Activated CD8-positive, alpha-beta T cell treated with anti-CD3 and anti-CD28 coated beads for 36 hours (primary cell): ENCODE measurements at places on chromosomes 1 and 21. TPM values are rescaled to one million over a fixed set of nuclear protein-coding genes. Genes with fewer than 3 reads are reported as not detected.

GRCh38 chr1:44086692-44087474 is 31.7 kb upstream of the KLF17 start:
- H3K36me3 ChIP-seq: no peaks in the 10 kb centered on the region
- no peak overlapping the region for H3K27ac ChIP-seq
- DNase-seq: no peak
- no peaks in the 10 kb centered on the region for H3K4me1 ChIP-seq
- no peak overlapping the region for H3K4me3 ChIP-seq
- H3K27me3 ChIP-seq: peaks cover 28% of the 10 kb centered on the region

DNA sequence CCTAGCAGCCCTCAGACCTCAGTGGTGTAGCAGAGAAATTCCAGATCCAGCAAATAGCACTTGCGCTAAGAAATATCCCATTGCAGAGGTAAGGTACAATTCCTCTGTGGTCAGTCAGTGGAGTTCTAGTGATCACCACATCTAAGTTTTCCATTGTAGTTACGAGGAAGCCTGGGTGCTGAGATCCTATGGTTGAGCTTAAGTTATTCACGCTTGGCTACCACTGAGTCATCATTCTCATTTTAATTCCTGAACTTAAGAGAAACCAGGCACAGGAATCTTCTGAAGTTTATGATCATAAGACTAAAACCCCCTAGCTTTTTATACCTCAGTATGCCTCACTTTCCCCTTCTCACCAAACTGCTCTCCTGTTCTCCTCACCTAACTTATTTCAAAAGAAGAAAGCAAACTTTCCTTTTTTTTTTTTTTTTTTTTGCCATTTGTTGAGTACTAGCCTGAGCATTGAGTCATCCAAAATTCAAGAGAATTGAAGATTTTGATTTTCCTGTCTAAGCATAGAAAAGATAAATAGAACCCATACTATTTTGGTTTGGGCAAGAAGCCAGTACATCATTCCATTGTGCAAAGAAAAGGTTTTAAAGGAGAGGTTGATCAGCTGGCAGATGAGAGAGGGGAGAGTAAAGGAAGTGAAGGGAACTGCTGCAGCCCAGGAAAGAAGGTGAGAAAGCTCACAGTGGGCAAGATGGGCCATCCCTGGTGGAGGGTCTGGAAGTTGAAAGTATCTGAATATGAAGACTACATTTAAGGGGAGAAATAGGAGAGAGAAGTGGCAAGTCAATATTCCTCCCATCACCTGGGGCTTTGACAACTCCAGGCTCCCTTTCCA is 39.9 kb downstream of the SERBP1 start:
- no peaks in the 10 kb centered on the region for H3K4me1 ChIP-seq
- no peak overlapping the region for H3K4me3 ChIP-seq
- DNase-seq: no peak
- no peak overlapping the region for H3K27ac ChIP-seq

- H3K27me3 ChIP-seq: peaks cover 8% of the 10 kb centered on the region
- no peak overlapping the region for H3K4me3 ChIP-seq
- no peak overlapping the region for H3K27ac ChIP-seq
- no peaks in the 10 kb centered on the region for H3K36me3 ChIP-seq
- H3K4me1 ChIP-seq: no peaks in the 10 kb centered on the region
These were observed 56.0 kb upstream of the C1orf21 start for GRCh38 chr1:184330875-184331274.

DNA sequence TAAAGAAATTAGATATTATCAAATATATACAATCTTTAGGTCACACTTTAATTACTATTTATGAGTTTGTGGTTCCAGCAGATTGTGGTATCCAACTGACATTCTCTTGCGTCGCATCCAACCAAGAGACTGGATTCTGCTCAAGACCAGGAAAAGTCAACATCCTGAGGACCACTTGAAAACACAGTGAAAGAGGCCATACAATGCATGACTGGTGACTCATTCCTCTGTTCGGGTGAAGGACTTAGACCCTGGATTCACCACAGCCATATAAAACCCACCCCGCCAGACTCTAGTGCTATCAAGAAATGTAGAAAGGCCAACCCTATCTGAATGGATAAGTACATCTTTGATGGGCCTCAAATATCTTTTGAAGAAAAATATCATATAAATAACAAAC is 14.5 kb upstream of the CFHR4 start:
- DNase-seq: no peak
- H3K27me3 ChIP-seq: no peaks in the 10 kb centered on the region
- no peak overlapping the region for H3K4me3 ChIP-seq

GRCh38 chr1:47534436-47534835 is 96.6 kb downstream of the FOXD2 start:
- no peaks in the 10 kb centered on the region for H3K36me3 ChIP-seq
- H3K4me1 ChIP-seq: peaks cover 2% of the 10 kb centered on the region
- no peak overlapping the region for H3K27ac ChIP-seq
- no peak for DNase-seq

DNA sequence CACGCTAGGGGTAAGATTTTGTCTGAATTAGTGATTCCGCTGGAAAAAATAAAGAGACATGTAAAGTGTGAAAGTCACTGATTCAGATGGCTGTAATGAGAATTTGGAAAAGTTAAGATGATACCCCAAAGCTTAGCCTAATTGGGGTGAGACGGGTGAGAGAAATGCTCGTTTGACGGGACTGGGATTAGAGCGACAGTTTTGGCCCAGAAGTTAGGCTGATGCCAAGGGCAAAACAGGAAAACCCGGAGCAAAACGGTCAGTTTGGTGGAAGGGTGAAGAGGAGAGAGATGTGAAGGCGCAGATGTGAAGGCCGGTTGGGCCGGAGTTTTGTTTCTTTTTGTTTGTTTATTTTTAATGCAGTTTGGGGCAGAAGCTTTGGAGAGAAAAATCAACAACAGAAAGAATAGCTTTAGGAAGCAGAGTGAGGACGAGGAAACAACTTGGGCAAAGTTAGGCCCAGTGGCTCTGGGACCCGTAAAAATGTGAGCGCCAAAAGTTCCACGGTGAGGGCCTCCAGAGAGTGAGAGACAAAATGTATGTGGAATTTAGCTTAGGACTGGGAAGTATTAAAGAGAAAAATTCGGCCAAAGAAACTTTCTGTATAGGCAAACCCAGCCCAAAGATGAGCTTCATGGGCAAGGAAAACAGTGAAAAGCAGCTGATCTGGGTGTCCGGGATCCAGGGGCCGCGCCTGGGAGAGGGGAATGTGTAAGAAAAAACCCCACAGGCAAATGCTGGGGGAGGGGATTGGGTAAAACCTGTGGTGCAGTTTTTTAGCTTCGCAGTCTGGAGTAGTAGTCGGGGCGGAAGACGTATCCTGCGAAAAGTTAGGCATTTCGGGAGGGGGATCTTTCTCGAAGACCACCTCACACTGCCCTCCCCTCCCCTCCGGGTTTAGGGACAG is 1.2 kb downstream of the DMRTA2 start:
- H3K27ac ChIP-seq: peak overlapping the region; percentile 13
- peaks cover 78% of the 10 kb centered on the region for H3K27me3 ChIP-seq
- peaks cover 50% of the 10 kb centered on the region for H3K4me1 ChIP-seq

GRCh38 chr21:35724156-35724555 is 336.2 kb downstream of the SETD4 start:
- no peaks in the 10 kb centered on the region for H3K4me1 ChIP-seq
- no peak overlapping the region for H3K4me3 ChIP-seq
- DNase-seq: no peak
- H3K36me3 ChIP-seq: no peaks in the 10 kb centered on the region

DNA sequence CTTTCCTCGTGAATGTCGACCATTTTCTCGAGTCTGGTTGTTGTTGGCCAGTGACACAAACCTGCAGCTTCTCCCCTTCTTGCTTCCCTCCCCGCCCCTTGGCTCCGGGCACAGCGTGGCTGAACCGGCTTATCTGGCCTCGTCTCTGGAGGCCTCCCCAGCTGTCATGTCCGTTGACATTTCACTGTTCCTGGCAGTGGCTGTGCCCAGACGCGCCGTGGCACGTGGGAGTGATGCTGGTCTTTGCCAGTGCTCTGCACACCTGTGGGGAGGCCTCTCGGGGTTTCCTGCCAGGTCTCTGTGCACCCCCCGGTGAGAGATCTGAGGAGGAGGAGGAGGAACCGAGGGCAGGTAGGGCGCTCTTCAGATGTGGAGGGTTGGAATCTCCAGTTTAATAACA is 23.7 kb downstream of the SKI start:
- peak overlapping the region; percentile 81 for H3K27ac ChIP-seq
- no peak for DNase-seq
- no peaks in the 10 kb centered on the region for H3K36me3 ChIP-seq
- peaks cover 51% of the 10 kb centered on the region for H3K4me1 ChIP-seq

DNA sequence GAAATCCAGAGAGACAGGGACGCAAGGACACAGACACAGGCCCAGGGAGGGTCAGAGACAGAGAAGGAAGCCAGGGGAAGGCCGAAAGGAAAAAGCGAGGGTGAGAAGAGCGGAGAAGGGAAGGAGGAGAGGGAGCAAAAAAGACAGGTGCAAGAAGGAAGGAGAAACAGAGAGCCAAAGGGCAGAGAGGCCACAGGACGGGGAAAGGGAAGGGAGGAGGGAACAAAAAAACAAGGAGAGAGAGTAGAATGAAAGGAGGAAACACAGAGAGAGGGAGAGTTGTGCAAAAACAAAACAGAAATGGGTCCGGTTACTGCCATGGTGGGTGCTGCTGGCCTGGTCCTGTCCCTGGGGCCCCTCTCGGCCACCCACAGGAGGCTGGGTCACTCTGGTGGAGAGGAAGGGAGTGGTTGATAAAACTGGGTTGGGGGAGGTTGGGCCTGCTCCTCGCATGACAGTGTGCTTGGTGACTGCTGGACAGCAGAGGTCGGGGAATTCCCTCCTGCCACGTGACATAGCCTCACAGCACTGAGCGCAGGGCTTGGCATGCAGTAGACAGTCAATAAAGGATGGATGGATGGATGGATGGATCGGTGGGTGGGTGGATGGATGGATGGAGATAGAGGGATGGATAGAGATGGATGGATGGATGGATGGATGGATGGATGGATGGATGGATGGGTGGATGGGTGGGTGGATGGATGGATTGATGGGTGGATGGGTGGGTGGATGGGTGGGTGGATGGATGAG is 64.8 kb downstream of the RAP1GAP start:
- H3K4me1 ChIP-seq: peaks cover 8% of the 10 kb centered on the region
- DNase-seq: no peak
- no peaks in the 10 kb centered on the region for H3K36me3 ChIP-seq

GRCh38 chr1:117611121-117611601 is 5.3 kb downstream of the TENT5C start:
- no peak overlapping the region for H3K27ac ChIP-seq
- peaks cover 64% of the 10 kb centered on the region for H3K4me1 ChIP-seq
- no peak overlapping the region for H3K4me3 ChIP-seq
- H3K36me3 ChIP-seq: peaks cover 17% of the 10 kb centered on the region

- no peak overlapping the region for H3K27ac ChIP-seq
- H3K4me1 ChIP-seq: peaks cover 9% of the 10 kb centered on the region
- no peaks in the 10 kb centered on the region for H3K36me3 ChIP-seq
- no peak overlapping the region for H3K4me3 ChIP-seq
- H3K27me3 ChIP-seq: peaks cover 6% of the 10 kb centered on the region
These were observed 83.7 kb upstream of the IFFO2 start for GRCh38 chr1:19040010-19040680.

DNA sequence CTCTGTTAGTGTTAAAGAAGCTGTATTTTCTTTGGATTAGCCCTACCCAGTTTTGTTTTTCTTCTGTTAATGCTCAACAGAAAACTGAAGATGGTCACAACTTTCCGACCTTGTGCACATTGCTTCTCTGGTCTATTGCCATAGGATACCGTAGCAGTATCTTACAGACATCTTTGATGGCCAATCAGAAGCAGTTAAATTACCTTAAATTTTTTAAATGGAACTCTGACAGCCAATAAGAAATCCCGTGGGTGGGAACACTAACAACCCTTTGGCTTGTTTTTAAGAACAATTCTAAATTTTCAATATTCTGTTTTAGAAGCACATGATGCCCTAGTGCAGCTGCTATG is 17.2 kb downstream of the NFYC start:
- H3K36me3 ChIP-seq: peaks cover 24% of the 10 kb centered on the region
- no peaks in the 10 kb centered on the region for H3K27me3 ChIP-seq
- peak overlapping the region; percentile 94 for H3K27ac ChIP-seq
- no peak for DNase-seq
- H3K4me3 ChIP-seq: peak overlapping the region; percentile 93
- peaks cover 66% of the 10 kb centered on the region for H3K4me1 ChIP-seq

- H3K27me3 ChIP-seq: no peaks in the 10 kb centered on the region
- peaks cover 47% of the 10 kb centered on the region for H3K36me3 ChIP-seq
- peak overlapping the region; percentile 91 for H3K4me3 ChIP-seq
- DNase-seq: peak; percentile 41
These were observed 1.6 kb downstream of the CD53 start for GRCh38 chr1:110874324-110875215.

- H3K27me3 ChIP-seq: peaks cover 45% of the 10 kb centered on the region
- H3K36me3 ChIP-seq: no peaks in the 10 kb centered on the region
- no peak overlapping the region for H3K27ac ChIP-seq
- peak overlapping the region; percentile 69 for H3K4me3 ChIP-seq
These were observed 31.6 kb upstream of the NFIA start for GRCh38 chr1:61050541-61051442.

DNA sequence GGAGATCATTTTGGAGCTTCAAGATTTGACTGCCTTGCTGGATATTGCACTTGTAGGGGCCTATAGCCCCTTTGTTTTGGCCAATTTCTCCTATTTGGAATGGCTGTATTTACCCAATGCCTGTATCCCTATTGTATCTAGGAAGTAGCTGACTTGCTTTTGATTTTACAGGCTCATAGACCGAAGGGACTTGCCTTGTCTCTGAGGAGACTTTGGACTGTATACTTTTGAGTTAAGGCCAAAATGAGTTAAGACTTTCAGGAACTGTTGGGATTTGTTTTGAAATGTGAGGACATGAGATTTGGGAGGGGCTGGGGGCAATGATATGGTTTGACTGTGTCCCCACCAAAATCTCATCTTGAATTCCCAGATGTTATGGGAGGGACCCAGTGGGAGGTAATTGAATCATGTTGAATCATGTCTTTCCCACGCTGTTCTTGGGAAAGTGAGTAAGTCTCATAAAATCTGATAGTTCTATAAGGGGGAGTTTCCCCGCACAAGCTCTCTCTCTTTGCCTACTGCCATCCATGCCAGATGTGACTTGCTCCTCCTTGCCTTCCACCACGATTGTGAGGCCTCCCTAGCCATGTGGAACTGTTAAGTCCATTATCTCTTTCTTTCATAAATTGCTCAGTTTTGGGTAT is 276.1 kb downstream of the LMX1A start:
- H3K4me1 ChIP-seq: no peaks in the 10 kb centered on the region
- no peak overlapping the region for H3K4me3 ChIP-seq
- H3K36me3 ChIP-seq: no peaks in the 10 kb centered on the region
- no peak overlapping the region for H3K27ac ChIP-seq
- H3K27me3 ChIP-seq: no peaks in the 10 kb centered on the region
- no peak for DNase-seq

- peak within 1 kb of the TSS; percentile 92 for H3K27ac ChIP-seq
- H3K4me1 ChIP-seq: peaks cover 39% of the 10 kb centered on the region
- H3K4me3 ChIP-seq: peak within 1 kb of the TSS; percentile 77
- DNase-seq: peak; percentile 30
- peaks cover 24% of the 10 kb centered on the region for H3K36me3 ChIP-seq
These were observed at the start of gene AGPAT3 for GRCh38 chr21:43864962-43865539. AGPAT3 (plus strand) TSS chr21:43865223; CDS start chr21:43959682, 94,459 bp downstream.

GRCh38 chr1:241675983-241676382 is 23.9 kb downstream of the WDR64 start:
- no peaks in the 10 kb centered on the region for H3K36me3 ChIP-seq
- no peaks in the 10 kb centered on the region for H3K27me3 ChIP-seq
- no peak overlapping the region for H3K27ac ChIP-seq
- peak; percentile 14 for DNase-seq
- H3K4me1 ChIP-seq: peaks cover 42% of the 10 kb centered on the region
- H3K4me3 ChIP-seq: no peak overlapping the region

The NUF2 gene
- 54.6 TPM for total RNA-seq

The NBPF6 gene
- not detected for total RNA-seq

The CD1C gene
- total RNA-seq: 0.25 TPM

The PGBD5 gene
- not detected for total RNA-seq

The GMEB1 gene
- 22.0 TPM for total RNA-seq

The CFHR4 gene
- not detected for total RNA-seq

The SLC5A9 gene
- total RNA-seq: not detected

The MIXL1 gene
- 0.16 TPM for total RNA-seq

The TGFB2 gene
- not detected for total RNA-seq

The LYPD8 gene
- not detected for total RNA-seq

The OR2L5 gene
- not detected for total RNA-seq

The ATF6 gene
- 17.3 TPM for total RNA-seq
